ENCODE measurements at places on chromosomes 11 and 22.

GRCh38 chr22:39419911-39420310 lies 20.3 kb downstream of the TAB1 start:
- DNase-seq, result no peak

GRCh38 chr11:69035946-69036340 lies 12.8 kb upstream of the TPCN2 start:
- DNase-seq, result peak; percentile 51

GRCh38 chr22:37230673-37231405 lies 13.2 kb downstream of the RAC2 start:
- no peak for DNase-seq

GRCh38 chr11:35629914-35630313 lies 11.7 kb downstream of the FJX1 start:
- DNase-seq, result peak; percentile 100

DNA sequence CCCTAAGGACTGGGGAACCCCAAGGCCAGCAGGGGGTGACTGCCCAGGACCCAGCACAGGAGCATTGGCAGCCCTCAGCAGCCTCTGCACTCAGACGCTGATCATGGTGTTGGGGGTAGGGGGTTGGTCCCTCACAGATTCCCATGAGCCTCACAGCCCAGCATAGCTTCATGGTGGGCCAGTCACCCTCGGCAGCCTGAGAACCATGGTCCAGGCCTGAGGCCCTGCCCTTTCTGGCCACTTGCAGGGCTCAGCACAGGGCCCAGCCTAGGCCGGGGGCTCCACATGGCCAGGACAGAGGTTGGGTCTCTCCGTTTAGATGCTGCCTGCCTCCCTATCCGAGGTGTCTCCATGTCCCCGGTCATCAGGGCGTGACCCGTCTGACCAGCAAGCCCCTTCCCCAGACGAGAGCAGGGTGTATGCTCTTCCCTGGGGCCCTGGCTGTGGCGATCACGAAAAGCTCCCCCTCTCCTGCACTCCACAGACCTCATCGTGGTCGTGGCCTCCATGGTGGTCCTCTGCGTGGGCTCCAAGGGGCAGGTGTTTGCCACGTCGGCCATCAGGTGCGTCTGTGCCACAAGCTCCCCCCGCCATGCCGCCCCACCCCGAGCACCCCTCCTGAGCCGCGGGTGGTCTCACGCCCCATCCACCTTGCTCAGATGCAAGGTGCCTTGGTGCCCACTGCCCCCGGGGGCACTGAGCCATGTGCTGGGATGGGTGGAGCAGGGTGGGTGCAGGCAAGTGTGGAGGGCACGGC lies 126.2 kb downstream of the KCNQ1 start:
- no peak for DNase-seq

- no peak for DNase-seq
Measured at GRCh38 chr22:23181721-23182308, 1.5 kb downstream of the BCR start.

GRCh38 chr22:23437779-23438178 lies 142.3 kb downstream of the IGLL1 start:
- no peak for DNase-seq

DNA sequence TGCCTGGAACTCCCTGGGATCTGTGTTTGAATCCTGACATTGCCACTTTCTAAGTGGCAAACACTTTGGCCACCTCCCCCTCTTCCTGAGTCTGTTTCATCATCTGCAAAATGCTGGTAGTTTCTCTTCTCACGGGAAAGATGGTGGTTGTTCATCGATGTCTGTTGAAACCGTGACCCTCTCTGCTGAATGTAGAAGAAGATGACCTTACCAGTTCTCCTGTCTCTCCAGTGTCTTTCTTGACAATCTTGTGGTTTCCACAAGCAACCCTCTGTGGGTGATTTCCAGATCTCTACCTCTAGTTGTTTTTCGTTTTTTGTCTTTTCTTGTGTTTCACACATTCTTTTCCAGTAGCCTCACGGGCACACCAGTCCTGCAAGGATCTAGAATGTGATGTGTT lies 27.5 kb downstream of the ZBTB16 start:
- no peak for DNase-seq

GRCh38 chr11:130166457-130166784 lies 6.8 kb downstream of the ST14 start:
- DNase-seq, result peak; percentile 91

DNA sequence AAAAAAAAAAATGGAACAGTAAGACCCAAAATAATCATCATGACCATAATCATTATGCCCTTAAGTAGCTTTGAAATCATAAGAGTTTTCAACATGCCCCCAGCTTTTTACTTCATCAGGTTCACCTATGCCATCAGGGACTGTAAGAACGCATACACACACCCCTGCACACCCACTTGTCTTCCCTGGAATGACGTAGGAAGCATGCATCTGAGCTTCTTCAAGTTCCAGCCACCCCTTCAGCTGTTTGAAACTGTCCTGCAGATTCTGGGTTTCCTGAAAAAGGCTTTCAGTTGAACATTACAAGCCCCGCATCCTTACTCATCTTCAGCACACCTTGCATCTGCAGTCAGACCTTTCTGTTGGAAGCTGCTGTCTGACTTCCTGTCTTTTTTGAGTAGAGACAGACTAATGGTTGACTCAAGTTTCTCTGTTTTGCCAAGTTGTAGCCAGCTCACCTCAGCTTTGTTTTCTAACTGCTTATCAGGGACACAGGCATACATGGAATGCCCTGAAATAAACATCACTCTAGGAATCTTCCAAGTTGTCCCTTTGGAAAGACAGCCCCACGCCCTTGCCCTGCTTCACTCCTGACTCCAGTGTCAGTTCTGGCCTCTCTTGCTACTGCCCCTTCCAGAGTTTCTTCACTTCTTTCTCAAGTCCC lies 37.0 kb downstream of the ARHGAP1 start:
- no peak for DNase-seq

- peak; percentile 18 for DNase-seq
Measured at GRCh38 chr11:111836721-111837120, 34.7 kb downstream of the ALG9 start.

DNA sequence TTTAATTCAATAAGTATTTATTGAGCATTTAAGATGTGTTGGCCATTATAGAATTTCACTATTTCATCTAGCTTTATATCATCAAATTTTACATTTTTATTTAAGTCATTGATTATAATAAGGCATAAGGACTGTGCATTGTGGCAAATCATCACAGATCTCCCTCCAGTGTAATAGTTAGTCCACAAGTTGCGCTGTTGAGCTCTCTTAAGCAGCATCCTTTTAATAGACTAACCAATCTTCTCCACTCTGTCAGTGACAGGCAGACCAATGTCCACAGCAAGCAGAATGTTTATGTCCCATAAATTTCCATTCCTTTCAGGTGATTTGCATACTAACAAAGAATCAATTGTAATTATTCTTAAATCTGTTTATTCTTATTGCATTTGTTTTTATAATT lies 595.3 kb upstream of the CCDC90B start:
- DNase-seq, result no peak

Data from EL (cell line).